ENCODE measurements at places on chromosomes 6 and 20.
A peak's percentile ranks its signal among the peaks of the same experiment; 100 is the strongest.

GRCh38 chr6:151073146-151073545 is 166.6 kb upstream of the AKAP12 start:
- no peak overlapping the region for H3K27ac ChIP-seq
- no peak overlapping the region for H3K4me3 ChIP-seq
- H3K27me3 ChIP-seq = no peaks in the 10 kb centered on the region
- no peaks in the 10 kb centered on the region for H3K4me1 ChIP-seq
- DNase-seq = no peak

GRCh38 chr20:48007351-48007750 is 222.1 kb upstream of the SULF2 start:
- H3K4me1 ChIP-seq = no peaks in the 10 kb centered on the region
- no peaks in the 10 kb centered on the region for H3K36me3 ChIP-seq
- no peak overlapping the region for H3K27ac ChIP-seq
- no peak for DNase-seq

GRCh38 chr20:35055445-35056276 is 36.9 kb downstream of the TRPC4AP start:
- no peaks in the 10 kb centered on the region for H3K4me1 ChIP-seq
- no peak overlapping the region for H3K4me3 ChIP-seq
- DNase-seq = no peak
- no peaks in the 10 kb centered on the region for H3K27me3 ChIP-seq
- H3K36me3 ChIP-seq = peaks cover 50% of the 10 kb centered on the region

- no peaks in the 10 kb centered on the region for H3K36me3 ChIP-seq
- DNase-seq = no peak
- no peak overlapping the region for H3K4me3 ChIP-seq
- no peak overlapping the region for H3K27ac ChIP-seq
- H3K4me1 ChIP-seq = no peaks in the 10 kb centered on the region
- 0 out of 3 replicates have a peak, but pooled peaks cover 2% of the 10 kb centered on the region for H3K27me3 ChIP-seq
Measured at GRCh38 chr6:136063096-136063495, 187.0 kb downstream of the MTFR2 start.

GRCh38 chr20:37651932-37652331 is 41.9 kb upstream of the CTNNBL1 start:
- no peak overlapping the region for H3K4me3 ChIP-seq
- DNase-seq = peak; percentile 27
- H3K27me3 ChIP-seq = peaks cover 26% of the 10 kb centered on the region
- no peaks in the 10 kb centered on the region for H3K36me3 ChIP-seq

DNA sequence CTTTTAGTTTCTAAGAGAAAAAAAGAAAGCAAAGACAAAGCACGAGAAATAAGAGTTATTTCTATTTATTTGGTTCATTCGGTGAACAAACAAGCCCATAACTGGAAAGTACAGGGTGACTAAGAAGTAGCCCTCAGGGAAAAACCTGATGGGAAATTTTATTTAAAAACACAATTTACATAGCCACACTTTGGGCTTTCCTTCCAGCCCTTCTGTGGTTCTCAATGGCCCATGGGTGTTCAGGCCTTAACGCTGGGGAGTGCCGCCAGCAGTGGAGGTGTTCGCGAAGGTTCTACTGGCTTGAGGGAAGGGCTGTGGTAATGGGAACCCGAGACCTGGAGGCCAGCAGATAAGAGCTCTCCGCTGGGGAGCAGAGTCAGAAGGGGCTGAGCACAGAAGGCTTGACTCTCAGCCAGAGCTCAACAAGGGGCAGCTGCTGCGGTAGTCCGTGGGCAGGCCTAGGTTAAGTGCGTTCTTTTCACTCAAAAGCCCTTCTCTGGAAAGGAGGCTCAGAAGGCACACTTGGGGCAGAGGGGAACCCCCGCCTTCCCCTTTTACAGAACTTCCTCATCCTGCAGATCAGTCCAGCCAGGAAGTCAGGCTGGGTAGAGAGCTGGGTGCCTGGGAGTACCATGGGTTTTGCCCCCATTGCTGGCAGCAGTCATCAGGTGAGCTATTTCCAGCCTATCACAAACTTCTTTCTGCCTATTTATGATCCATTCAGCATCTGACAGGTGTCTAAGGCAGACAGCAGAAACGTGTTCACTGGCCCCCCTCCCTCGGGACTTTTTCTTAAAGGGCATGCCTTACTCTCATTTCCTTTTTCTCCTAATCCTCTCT is 8.8 kb upstream of the CD83 start:
- no peaks in the 10 kb centered on the region for H3K36me3 ChIP-seq
- no peaks in the 10 kb centered on the region for H3K27me3 ChIP-seq
- peak overlapping the region; percentile 5 for H3K4me3 ChIP-seq
- peak overlapping the region; percentile 76 for H3K27ac ChIP-seq
- peak; percentile 64 for DNase-seq

DNA sequence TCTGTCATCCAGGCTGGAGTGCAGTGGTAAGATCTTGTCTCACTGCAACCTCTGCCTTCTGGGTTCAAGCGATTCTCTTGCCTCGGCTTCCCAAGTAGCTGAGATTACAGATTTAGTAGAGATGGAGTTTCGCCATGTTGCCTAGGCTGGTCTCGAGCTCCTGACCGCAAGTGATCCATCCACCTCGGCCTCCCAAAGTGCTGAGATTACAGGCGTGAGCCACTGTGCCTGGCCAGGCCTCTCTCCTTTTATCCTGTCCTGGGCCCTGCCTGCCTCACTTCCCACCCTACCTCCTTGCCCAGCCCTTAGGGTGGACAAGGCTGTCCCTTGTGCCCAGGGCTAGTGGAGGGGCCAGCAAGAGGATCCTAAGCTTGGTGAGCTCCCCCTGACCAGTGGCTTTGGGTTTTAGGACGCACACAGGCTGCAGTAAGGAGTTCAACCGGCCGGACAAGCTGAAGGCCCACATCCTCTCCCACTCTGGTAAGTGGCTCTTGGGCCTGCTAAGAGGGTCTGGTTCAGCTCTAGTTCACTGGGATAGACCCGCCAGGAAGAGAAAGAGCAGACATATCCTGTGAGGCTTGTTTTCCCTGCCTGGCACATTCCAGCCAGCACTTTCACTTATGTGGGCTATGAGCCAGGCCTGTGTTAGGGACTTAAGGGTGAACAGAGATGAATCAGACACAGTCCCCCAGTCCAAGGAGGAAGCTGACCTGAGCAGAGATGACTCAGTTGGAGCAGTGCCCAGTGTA is 21.9 kb upstream of the CHMP4B start:
- no peak for DNase-seq
- no peak overlapping the region for H3K4me3 ChIP-seq
- H3K27me3 ChIP-seq = no peaks in the 10 kb centered on the region
- H3K27ac ChIP-seq = no peak overlapping the region
- H3K4me1 ChIP-seq = peaks cover 5% of the 10 kb centered on the region

DNA sequence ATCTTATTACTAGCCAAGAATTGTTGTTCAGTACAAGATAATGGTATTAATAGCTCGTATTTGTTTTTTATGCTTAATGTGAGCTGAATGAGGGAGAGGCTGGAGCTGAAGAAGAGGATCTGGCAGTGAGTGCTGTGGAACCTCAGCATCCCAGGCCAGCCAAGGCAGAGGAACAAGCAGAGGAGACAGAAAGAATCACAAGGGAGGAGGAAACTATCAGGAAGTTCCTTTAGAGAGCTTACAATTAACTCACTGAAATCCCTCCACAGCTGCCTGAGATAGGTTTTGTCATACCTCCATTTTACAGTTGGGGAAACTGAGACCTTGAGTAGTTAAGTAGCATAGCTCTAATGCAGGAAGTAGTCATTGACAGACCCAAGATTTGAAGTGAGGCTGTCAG is 39.9 kb upstream of the TULP4 start:
- H3K36me3 ChIP-seq = no peaks in the 10 kb centered on the region
- H3K27ac ChIP-seq = no peak overlapping the region
- DNase-seq = no peak
- H3K4me3 ChIP-seq = no peak overlapping the region
- H3K4me1 ChIP-seq = no peaks in the 10 kb centered on the region
- H3K27me3 ChIP-seq = no peaks in the 10 kb centered on the region

GRCh38 chr6:145319605-145320004 is 415.7 kb downstream of the EPM2A start:
- no peak overlapping the region for H3K27ac ChIP-seq
- no peaks in the 10 kb centered on the region for H3K4me1 ChIP-seq
- H3K27me3 ChIP-seq = no peaks in the 10 kb centered on the region
- no peak for DNase-seq

DNA sequence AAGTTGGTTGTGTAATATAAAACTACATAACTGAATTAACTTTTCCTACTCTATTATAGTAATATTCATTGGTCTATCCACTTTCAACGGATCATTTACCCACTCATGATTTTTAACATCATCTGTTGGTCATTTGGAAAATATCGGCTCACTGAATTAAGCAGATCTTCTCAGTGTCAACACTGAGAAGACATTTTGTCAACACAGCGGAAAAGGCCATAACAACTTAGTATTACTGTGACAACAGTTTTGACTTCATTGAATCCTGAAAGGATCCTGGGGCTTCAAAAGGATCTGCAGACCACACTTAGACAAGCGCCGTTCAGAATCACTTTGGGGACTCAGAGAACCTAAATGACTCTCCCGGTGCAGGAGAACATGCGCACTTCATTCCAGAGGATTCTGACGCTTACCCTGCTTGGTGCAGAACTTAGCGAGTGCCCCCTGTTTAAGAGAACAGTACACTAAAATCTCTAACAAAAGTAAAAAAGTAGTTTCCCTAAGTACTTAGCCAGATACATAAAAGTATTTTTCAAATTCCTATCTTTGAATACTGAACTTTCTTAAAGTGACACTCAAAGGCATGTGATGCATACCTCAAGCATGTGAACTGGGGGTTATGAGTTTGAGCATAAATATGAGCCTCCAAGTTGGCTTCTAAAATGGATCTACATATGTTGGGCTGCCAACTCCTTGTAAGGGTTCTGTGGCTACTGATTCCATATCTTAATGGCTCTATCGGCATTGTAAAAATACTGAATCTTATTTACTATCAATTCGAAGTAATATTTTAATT is 4.0 kb downstream of the ZBTB2 start:
- peaks cover 19% of the 10 kb centered on the region for H3K36me3 ChIP-seq
- H3K27me3 ChIP-seq = no peaks in the 10 kb centered on the region
- no peak overlapping the region for H3K4me3 ChIP-seq
- peaks cover 20% of the 10 kb centered on the region for H3K4me1 ChIP-seq
- DNase-seq = no peak

DNA sequence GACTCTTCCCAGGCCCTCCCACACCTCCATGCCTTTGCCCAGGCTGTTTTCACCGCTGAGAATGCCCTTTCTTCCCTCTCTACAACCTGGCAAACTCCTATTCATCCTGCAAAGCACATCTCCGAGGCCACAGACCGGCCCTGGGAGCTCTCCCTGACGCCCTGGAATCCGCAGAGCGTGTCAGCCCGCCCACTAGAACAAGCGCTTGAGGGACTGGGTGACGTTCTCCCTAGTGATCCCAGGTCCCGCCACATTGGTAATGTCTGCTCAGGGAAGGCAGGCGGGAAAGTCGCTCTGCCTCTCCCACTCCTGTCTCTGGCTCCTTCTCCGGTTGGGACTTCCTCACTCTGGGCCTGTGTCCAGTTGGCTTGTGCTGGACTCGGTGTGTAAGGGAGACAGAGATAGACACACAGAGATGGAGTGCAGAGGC is 61.6 kb downstream of the SRC start:
- H3K36me3 ChIP-seq = no peaks in the 10 kb centered on the region
- peaks cover 37% of the 10 kb centered on the region for H3K27me3 ChIP-seq
- no peak overlapping the region for H3K27ac ChIP-seq
- DNase-seq = no peak

DNA sequence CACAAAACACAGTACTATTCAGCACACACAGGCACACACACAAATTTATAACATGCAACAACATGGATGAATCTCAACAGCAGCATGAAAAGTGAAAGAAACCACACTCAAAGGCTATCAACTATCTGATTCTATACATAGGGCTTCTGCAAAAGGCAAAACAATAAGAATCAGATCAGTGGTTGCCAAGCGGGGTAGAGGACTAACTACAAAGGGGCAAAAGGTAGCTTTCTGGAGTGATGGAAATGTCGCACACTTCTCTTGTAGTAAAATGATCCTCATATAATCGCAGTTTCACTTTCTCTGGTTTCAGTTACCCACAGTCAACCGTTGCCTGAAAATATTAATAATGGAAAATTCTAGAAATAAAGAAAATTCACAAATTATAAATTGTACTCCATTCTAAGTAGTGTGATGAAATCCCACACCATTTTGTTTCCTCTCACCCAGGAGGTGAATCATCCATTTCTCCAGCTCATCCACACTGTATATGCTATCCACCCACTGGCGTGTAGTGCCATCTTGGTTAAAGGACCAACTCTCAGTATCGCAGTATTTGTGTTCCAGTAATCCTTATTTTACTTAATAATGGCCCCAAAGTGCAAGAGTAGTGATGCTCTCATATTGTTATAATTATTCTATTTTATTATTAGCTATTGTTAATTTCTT is 12.8 kb upstream of the PLN start:
- no peaks in the 10 kb centered on the region for H3K36me3 ChIP-seq
- no peaks in the 10 kb centered on the region for H3K27me3 ChIP-seq
- H3K27ac ChIP-seq = no peak overlapping the region
- H3K4me1 ChIP-seq = peaks cover 8% of the 10 kb centered on the region
- no peak overlapping the region for H3K4me3 ChIP-seq

GRCh38 chr6:27631609-27631916 is 158.7 kb upstream of the ZNF184 start:
- H3K4me1 ChIP-seq = peaks cover 10% of the 10 kb centered on the region
- no peak overlapping the region for H3K27ac ChIP-seq
- H3K36me3 ChIP-seq = no peaks in the 10 kb centered on the region
- peak; percentile 17 for DNase-seq

- H3K4me1 ChIP-seq = no peaks in the 10 kb centered on the region
- H3K4me3 ChIP-seq = no peak overlapping the region
- no peak for DNase-seq
- H3K27me3 ChIP-seq = no peaks in the 10 kb centered on the region
- no peak overlapping the region for H3K27ac ChIP-seq
Measured at GRCh38 chr6:152295920-152296319, 341.2 kb downstream of the SYNE1 start.

GRCh38 chr20:48292806-48293205 is 507.5 kb upstream of the SULF2 start:
- DNase-seq = no peak
- H3K27me3 ChIP-seq = peaks cover 8% of the 10 kb centered on the region
- H3K4me3 ChIP-seq = no peak overlapping the region
- H3K4me1 ChIP-seq = no peaks in the 10 kb centered on the region
- H3K27ac ChIP-seq = no peak overlapping the region

GRCh38 chr6:106973836-106974335 is 643 bp downstream of the CD24 start:
- H3K4me1 ChIP-seq = peaks cover 25% of the 10 kb centered on the region
- H3K27ac ChIP-seq = no peak overlapping the region
- no peaks in the 10 kb centered on the region for H3K27me3 ChIP-seq
- peak overlapping the region; percentile 26 for H3K4me3 ChIP-seq
- H3K36me3 ChIP-seq = no peaks in the 10 kb centered on the region
- DNase-seq = no peak

GRCh38 chr6:147418523-147418922 is 90.0 kb upstream of the SAMD5 start:
- no peaks in the 10 kb centered on the region for H3K36me3 ChIP-seq
- peaks cover 37% of the 10 kb centered on the region for H3K27me3 ChIP-seq
- DNase-seq = no peak
- no peak overlapping the region for H3K4me3 ChIP-seq
- no peak overlapping the region for H3K27ac ChIP-seq

DNA sequence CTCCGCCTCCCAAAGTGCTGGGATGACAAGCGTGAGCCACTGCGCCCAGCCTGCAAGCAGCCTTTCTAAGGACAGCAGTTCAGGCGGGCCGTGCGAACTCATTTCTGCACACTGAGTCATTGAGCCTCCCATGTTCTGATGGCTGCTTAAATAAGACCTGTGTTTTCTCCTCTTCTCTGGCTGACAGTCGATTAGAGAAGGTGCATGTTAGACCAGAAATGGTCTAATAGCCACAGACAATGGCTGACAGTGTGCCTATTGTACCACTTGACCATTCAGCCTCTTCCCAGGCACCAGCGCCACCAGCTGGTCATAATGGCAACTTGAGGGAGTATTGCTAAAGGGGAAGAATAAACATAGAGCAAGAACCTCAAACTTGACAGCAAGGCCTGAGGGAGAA is 6.2 kb downstream of the CST11 start:
- H3K4me1 ChIP-seq = no peaks in the 10 kb centered on the region
- H3K36me3 ChIP-seq = no peaks in the 10 kb centered on the region
- no peak overlapping the region for H3K27ac ChIP-seq
- DNase-seq = peak; percentile 37

Data from K562 (cell line).